Kidney (tissue), 22 donors: ENCODE measurements at places on chromosomes 11 and 22. TPM values are rescaled to one million over a fixed set of nuclear protein-coding genes. Genes with fewer than 3 reads are reported as not detected.

DNA sequence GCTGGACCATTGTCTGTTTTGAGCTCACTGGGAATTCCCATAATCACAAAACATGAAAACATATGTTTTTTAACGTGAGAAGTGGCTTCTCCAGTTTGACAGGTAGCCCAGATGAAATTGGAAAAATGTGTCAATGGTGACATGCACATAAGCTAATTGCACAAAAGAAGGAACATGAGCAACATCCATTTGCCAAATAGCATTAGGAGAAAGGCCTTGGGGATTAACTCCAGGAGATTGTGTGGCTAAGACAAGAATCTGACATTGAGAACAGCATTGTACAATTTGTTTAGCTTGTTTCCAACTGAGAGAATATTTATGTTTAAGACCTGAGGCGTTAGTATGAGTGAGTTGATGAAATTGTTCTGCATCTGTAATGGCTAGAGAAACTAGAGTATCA is 147.0 kb upstream of the API5 start:
- no peak for DNase-seq

DNA sequence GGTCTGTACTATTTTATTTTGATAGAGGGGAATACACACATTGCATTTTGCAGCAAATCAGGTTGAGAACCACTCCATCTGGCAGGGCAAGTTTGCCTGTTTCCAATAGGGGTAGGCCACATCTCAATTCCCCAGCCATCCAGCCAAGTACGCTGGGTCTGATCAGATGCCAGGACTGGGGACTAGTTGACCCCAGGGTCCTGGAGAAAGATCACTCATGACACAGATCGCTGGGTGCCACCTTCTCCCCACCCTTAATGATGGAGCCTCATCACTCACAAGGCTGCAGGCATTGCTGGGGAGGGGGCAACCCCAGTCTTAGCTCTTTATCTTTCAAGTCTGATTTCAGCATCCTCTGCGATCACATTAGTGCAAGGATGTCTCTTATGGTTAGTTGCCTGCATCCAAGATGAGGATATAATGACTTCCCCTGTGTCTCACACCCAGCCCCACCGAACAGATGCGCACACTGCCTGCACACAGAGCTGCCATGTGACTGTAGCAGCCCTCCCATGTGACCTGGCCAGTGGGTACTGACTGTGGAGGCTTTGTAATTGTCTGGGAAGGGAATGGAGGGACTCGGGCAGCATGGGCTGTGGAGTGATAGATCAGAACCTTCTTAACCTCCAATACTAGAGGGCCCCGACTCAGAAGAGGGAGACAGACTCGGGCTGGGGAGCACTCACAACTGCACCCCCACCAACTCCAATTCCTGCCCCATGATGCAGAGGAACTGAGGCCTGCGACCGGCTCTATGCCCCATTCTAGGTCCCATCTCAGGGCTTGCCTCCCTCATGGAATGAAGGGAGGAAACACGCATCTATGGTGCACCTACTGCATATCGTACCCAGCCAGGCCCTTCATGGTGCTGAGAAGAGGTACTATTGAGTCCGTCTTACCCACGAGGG is 155.8 kb downstream of the DSCAML1 start:
- no peak for DNase-seq

The KCNJ5 gene
- 6.5 TPM for total RNA-seq

The MMP1 gene
- 0.82 TPM for total RNA-seq

The FJX1 gene
- 7.9 TPM for total RNA-seq
